ENCODE measurements at places on chromosomes 3 and 15.

DNA sequence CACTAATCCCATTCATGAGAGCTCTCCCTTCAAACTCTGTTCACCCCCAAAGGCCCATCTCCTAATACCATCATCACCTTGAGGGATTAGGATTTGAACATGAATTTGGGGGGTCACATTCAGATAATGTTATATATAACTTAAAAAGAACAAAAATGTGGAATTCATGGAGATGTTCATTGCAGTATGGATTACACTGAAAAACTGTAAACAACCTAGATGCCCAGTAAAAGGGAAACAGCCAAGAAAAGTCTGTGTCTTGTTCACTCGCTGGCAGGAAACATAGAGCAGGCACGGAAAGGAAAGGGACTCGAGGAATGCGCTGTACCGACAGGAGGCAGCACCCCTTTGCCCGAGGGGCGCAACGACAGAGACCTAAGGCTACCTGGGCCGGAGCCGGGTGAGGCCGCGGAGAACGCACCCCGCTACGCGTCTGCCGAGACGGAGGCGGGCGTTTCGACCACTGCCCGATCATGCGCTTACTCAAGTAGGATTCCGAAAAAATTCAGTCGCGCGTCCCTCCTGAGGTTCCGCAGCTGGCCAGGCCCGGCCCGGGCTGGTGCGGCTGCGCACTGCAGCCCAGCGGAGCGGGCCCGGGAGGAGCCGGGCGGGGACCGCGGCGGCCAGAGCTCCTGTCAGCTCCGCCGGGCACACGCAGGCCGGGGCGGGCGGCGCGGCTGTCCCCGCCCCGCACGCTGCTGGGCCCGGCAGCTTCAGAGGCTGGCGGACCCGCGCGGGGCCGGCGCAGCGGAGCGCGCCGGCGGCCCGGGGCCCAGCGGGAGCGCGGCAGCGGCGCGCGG lies 862 bp upstream of the MAN2A2 start:
- DNase-seq = peak; percentile 45

DNA sequence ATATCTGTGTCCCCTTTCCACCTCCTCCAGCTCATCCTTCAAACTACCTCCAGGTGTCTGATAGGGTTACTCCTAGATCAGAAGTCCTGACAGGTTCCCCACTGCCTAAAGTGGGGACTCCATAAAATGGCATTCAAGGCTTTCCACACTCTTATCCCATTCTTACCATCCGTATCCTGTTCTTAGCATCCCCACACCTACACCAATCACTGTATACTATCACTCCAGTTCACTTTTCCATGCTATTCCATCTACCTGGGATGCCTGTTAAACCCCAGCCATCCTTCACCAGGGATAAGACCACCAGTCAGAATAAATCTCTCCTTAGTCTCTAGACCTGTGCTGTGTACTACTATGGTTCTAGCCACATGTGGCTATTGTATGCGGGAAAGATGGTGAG lies 19.1 kb downstream of the SSR3 start:
- no peak for DNase-seq

DNA sequence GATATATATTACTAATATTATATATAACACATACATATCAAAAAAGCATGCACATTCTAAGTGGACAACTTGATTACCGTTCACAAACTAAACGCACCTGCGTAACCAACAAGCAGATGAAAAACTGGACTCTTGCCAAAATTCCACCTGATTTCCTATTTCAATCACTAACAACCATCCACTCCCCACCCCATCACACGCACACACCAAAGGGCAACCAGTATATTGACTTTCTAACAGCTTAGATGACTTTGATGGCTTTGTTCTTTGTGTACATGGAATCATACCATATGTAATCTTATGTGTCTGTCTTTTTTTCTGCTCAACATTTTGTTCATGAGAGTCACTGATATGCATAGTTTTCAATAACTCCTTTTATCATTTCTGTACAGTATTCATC lies 496.8 kb upstream of the ARRDC4 start:
- DNase-seq = no peak

- no peak for DNase-seq
These were observed at the start of gene OR5H6 for GRCh38 chr3:98263944-98264343. OR5H6 (plus strand) TSS chr3:98264244; CDS start chr3:98264333, 89 bp downstream.

GRCh38 chr3:88225326-88226008 lies 75.7 kb downstream of the C3orf38 start:
- no peak for DNase-seq

- DNase-seq = no peak
These were observed 636 bp upstream of the SNRPA1 start for GRCh38 chr15:101295607-101296161.

GRCh38 chr3:170622369-170623159 lies 36.7 kb upstream of the SLC7A14 start:
- no peak for DNase-seq

GRCh38 chr3:23553353-23553752 lies 252.4 kb upstream of the UBE2E1 start:
- no peak for DNase-seq

DNA sequence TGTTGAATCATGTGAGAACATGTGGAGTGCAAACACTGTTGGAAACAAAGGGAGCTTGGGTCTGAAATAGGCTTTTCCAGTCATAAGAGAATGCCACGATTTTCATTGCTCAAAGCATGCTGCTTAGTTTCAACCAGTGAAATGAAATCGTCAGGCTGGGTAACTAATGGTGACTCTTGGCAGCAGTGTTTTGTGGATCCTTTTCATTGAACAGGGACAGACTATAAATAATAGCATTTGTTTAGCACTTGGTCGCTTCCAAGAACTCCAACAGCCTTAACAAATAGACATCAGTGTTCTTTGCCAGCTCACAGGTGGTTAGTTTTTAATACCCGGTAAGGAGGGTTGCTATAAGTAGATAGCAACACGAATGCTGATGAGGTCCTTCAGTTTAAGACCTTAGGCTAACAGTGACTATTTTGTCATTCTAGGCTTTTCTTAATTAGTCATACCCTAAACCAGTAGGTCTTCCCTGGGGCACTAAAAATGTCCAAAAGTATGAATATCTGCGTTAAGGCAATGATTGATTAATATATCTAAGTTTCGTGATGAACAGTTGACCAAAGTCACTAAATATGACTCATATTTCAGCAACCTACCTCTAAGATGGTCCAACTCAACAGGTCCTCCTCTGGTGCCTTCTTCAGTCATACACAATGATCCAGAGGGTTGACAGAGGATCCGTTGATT lies 15.8 kb downstream of the TP63 start:
- no peak for DNase-seq

DNA sequence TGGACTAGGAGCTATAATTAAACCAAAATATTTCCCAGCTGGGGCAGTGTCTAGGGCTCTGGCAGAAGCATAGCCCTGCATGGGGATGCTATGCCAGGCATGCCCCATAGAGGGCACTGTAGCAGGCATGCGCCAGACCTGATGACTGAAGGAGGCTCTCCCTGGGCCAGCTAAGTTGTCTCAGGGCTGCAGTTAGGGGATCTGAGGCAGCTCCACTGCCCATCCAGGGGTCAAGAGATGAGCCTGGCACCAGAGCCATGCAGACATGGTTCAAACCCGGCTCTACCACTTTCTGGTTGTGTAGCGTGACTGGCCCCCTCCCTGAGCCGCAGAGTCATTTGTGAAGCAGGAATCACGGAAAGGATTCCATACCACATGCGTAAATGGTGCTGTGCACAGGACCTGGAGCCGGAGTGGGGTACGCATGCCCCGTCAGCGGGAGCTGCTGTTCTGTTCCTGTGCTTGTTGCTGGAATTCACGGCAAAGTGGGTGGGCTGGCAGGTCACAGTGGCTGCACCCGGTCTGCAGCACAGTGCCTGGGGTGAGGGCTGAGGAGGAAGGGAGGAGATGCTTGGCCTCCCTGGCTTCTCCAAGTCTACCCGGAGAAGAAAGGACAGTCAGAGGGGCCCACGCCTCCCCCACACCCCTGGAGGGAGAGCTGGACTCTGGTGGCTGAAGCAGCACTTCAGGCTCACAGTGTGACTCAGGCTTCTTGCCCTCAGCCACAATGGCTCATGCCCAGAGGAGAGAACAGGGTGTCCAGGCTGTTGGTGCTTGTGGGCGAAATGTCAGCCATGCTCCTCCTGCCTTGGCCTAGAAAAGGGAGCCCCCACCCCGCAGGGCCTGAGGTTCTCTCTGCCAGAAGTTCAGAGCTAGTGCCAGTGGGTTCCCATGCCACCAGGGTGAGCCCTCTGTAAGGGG lies 43.1 kb downstream of the DNASE1L3 start:
- no peak for DNase-seq

DNA sequence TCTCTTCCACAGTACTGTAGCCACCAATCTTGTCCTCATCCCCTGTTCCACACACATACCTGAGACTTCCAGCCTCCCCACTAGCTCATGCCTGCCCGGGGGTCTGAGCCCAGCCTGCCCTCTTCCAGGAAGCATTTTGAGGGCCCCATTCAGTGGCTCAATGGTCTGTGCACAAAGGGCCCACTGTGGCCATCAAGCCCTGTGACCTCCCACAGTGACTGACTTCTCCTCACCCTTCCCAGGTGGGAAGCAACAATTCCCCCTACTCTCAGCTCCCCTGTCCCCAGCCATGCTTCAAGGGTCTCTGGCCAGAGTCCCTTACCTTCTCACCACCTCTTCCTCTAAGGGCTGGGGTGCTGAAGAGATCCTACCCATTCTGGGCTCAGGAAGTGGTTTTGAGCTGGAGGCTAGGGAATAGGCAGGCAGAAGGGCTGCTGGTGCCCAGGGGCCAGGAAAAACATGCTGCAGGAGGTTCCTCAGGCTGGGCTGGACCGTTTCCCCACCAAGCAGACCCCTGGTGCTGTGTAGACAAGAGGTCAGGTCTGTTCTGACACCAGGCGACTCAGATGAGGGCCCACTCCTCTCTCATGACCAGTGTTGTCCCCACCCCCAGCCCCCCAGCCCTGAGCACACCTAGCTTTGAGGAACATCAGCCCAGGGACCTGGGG lies 3.0 kb upstream of the KLF15 start:
- DNase-seq = no peak

- no peak for DNase-seq
These were observed 198.6 kb upstream of the PLSCR5 start for GRCh38 chr3:146803745-146804144.

- DNase-seq = no peak
These were observed 3.8 kb upstream of the IRAK2 start for GRCh38 chr3:10160925-10161324.

DNA sequence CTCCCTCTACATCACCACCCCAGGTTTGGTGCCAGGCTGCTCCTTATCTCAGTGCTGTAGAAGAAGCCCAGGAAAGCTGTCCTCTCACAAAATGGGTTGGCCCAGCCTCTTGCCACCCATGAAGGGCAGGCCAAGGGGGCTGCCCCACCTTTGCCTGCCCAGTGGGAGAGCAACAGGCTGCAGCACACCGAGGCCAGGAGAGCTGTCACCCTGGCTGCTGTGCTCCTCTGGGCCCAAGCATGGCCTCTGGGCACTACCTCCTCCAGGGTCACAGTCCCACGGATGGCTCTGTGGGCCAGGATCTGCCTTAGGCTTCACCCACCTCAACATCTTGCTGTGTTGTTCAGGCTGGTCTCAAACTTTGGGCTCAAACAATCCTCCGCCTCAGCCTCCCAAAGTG lies 6.4 kb upstream of the STAB1 start:
- DNase-seq = no peak

DNA sequence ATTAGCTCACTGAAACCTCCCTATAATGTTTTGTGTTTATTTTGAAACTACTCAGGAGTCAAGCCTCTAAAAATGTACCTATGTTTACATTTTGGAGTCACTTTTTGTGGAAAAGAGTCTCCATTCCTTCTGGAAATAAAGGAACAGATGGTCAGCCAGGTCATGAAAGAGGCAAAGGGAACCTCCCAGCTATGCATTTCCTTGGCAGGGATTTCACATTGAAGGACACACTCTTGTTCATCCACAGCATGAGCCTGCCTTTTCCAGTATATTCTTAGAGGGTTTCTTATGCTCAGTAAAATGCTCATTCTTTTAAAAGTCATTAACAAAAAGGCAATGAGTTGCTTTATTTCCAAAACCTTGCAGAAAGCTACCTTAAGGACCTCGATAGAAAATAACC lies 20.8 kb downstream of the STAC start:
- no peak for DNase-seq

DNA sequence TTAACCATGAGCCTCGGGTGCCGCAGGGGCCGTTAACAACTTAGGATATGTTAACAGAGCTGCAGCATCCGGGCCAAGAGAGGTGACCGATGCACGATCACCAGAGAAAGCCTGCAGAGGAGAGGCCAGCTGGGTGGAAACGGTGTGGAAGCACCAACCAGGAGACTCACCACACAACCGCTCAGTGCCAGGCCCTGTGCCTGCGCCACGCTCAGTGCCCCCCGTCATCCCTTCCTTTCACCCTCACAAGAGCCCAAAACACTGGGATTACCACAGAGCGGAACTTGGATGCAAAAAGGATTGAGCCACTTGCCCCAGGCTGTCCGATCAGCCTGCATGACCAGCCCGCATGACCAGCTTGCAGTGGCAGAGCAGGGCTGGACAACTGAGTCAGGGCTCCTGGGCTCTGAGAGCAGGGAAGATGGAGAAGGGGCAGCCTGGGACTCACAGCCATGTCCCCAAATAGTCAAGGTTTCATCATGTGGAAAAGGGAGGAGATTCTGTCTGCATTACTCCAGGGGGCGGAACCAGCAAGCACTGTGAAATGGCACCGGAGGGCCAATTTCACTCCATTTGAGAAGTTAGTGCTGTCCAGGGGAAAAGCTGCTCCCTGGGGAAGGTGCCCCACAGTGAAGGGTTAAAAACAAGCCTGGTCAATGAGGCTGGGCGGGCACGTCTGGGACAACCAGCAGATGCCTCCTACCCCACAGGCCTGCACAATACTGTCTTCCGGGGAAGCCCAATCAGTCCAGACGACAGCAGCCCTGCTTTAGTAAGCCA lies 156.8 kb downstream of the ATP10A start:
- no peak for DNase-seq

DNA sequence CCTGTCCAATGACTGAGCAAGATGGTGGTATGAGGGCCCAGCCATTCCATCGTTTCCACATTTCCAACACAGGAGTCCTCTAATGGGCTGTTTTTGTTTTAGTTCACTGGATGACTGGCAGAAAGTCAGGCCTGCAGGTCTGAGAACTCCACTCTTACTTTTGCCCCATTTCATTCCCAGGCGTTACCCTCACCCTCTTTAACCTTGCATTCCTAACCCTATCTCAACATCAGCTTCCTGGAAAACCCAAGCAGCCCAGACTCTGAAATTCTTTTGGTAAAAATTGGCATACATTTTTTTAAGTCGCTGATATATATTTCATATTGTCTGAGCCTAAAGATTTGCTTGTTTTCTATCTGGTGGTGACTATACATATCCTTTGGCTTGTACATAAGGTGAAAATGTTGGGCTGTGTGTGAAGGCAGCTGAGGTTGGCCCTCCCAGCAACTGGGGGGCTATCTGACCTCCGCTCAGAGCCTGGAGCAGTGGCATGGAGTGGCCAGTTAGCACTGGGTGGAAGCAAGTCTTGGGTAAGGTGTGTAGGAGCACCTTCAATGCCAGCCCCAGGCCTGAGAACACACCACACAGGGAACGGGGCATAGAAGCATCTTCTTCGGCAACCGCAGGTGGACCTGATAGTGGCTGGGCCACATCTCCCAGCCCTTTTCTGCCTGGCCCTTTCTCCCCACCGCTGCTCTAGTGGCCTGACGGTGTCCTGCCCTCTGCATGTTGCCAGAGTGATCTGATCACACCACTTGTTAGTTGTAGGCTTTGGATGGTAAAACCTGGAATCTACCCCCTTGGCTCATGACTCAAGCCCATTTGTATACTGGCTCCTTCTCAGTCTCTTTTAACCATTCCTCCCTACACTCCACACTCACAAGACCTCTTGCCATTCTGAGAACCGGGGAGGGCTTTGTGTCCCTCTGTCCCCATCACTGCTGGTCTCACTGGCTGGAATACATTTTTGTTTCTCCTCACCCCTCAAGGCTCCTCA lies 50.0 kb downstream of the AMOTL2 start:
- no peak for DNase-seq
